ENCODE measurements at places on chromosomes 4 and X.
A peak's percentile ranks its signal among the peaks of the same experiment; 100 is the strongest.

DNA sequence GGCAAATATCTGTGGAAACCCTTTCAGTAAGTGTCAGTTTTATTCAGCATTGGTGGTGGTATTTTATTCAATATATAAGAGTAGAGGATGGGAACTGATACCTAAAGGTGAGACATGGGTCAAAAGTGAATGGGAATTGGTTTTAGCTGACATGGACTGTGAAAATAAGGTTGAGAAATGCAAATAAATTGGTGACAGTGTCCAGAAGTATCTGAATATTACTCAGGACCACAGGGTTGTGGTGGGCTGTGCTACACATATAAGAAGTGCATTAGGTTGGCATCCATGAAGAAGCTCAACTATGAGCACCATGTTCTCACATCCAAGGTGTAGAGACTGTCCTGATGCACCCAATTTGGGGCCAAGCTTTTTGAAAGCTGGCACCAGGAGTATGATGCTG is 45.0 kb downstream of the ETDC start:
- no peak for DNase-seq

GRCh38 chr4:16264798-16265197 is 38.5 kb upstream of the TAPT1 start:
- peak; percentile 0 for DNase-seq

GRCh38 chrX:101394372-101394771 is 3.6 kb downstream of the RPL36A start:
- no peak for DNase-seq

- no peak for DNase-seq
Measured at GRCh38 chr4:35216636-35217035, 1027.7 kb downstream of the ARAP2 start.

DNA sequence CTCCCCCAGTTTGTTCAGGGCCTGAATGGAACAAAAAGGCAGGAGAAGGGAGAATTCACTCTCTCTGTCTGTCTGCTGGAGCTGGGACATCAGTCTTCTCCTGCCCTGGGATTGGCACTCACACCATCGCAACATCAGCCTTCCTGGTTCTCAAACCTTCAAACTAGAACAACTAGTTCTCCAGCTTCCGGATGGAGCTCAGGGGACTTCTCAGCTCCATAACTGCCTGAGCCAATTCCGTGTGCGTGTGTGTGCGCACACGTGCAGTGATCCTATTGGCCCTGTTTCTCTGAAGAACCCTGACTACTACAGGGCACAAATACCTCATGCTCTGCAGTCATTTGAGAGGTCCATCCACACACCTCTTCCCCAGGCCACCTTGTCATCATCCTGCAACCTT is 18.7 kb upstream of the MAN2B2 start:
- no peak for DNase-seq

GRCh38 chr4:121977251-121978171 is 25.7 kb upstream of the TRPC3 start:
- DNase-seq: no peak

GRCh38 chr4:57095245-57095644 is 14.9 kb downstream of the IGFBP7 start:
- no peak for DNase-seq

GRCh38 chrX:149467920-149468319 is 37.2 kb downstream of the IDS start:
- DNase-seq: no peak

DNA sequence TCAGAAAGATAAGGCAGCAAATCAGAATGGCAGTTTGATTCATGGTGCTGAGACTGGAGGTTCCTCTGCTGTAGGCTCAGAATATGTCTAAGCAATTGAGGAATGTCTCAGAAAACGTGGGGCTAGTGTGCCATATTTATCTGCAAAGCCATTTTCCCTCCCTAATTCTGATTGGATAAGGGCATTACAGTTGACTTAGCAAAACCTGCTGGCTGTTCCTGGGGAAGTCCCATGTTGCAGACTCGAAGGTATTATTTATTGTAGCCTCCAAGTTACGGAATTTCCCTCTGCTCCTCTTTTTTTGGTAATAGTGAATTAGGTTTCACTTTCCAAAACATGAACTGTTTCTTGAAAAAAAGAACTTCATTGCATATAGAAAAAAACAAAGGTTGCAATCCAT is at the start of gene CXCL10:
TSS of gene CXCL10 (minus strand) at position 109 of the 400 bp plus-strand sequence. CDS start at position 43, 66 bp downstream.
- DNase-seq: no peak

- no peak for DNase-seq
Measured at GRCh38 chrX:116757491-116757890, 294.7 kb upstream of the CT83 start.
